ENCODE measurements at places on chromosomes 12 and 14. TPM values are rescaled to one million over a fixed set of nuclear protein-coding genes. Genes with fewer than 3 reads are reported as not detected.

DNA sequence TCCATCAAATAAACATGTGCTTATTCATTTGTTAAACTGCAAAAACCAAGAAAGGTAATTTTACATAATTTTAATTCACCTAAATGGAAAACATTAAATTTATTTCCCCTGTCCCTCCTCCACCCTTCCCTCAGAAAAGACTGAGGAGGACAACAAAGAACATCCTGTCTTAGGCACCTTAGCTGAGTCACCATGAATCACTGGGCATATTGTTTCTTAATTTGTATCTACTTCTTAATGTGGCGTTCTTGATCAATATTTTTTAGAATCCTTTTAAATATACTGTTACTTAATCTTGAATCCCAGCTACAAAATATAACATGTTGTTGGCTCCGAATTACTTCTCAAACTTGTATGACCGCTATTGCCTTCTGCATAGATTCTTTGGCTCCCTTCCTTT is 23.5 kb downstream of the SIX6 start:
- no peaks in the 10 kb centered on the region for H3K4me1 ChIP-seq
- no peak overlapping the region for H3K4me3 ChIP-seq
- no peaks in the 10 kb centered on the region for H3K27me3 ChIP-seq
- no peaks in the 10 kb centered on the region for H3K36me3 ChIP-seq

The TCTN2 gene
- total RNA-seq, result 1.4 TPM

DNA sequence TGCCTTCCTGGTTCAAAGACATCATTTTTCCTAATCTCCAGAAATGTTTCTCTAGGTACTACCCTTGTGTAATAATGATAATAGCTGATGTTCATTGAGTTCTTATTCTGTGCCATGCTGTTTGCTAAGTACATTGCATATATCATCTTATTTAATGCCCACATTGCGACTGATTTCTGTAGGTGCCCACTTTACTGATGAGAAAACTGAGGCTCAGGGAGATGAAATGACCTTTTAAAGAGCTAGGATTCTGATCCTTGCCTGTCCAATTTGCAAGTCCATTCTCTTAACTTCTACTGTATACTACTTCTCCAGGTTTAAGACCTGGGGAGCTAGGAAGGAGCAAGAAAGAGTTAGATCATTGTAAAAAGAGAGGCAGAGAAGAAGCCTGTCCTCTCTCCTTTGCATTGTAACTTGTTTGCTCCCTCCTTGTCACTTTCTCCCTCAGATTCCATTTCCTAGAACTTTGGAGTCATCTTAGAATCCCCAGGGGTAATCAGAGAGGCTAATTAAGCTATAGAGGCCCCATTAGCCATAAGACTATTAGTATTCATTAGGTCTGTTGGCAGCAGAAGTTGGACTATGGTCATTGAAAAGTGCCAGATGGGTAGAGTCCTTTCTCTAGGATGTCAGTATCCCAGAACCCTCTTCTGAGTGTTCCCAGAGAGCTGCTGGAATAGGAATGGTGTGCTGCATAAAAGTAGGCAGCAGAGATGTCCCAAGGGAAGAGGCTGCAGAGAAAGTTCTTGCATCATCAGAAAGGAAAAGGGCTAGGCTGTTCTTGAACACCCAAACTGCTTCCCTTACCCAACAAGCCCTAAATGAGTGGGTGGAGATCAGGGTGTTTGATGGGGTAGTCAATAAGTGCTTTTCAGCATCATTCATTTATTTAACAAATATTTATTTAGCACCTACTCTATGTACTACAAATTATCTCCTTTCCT is 3.1 kb downstream of the DGKA start:
- H3K27ac ChIP-seq, result no peak overlapping the region
- H3K4me1 ChIP-seq, result peaks cover 13% of the 10 kb centered on the region
- H3K4me3 ChIP-seq, result no peak overlapping the region
- peaks cover 21% of the 10 kb centered on the region for H3K27me3 ChIP-seq
- no peak for DNase-seq

The CPNE6 gene
- not detected for total RNA-seq

- peak overlapping the region; percentile 51 for H3K4me3 ChIP-seq
- no peaks in the 10 kb centered on the region for H3K36me3 ChIP-seq
- peaks cover 55% of the 10 kb centered on the region for H3K4me1 ChIP-seq
- H3K27me3 ChIP-seq, result no peaks in the 10 kb centered on the region
- H3K27ac ChIP-seq, result peak overlapping the region; percentile 94
- DNase-seq, result peak; percentile 66
Measured at GRCh38 chr14:50000380-50001150, 107.7 kb downstream of the ARF6 start.

- DNase-seq, result no peak
- no peak overlapping the region for H3K27ac ChIP-seq
- H3K36me3 ChIP-seq, result no peaks in the 10 kb centered on the region
- H3K4me3 ChIP-seq, result no peak overlapping the region
Measured at GRCh38 chr12:40622246-40622838, 69.9 kb upstream of the CNTN1 start.

The FOXG1 gene
- total RNA-seq, result 5.4 TPM

The COX8C gene
- total RNA-seq, result not detected

DNA sequence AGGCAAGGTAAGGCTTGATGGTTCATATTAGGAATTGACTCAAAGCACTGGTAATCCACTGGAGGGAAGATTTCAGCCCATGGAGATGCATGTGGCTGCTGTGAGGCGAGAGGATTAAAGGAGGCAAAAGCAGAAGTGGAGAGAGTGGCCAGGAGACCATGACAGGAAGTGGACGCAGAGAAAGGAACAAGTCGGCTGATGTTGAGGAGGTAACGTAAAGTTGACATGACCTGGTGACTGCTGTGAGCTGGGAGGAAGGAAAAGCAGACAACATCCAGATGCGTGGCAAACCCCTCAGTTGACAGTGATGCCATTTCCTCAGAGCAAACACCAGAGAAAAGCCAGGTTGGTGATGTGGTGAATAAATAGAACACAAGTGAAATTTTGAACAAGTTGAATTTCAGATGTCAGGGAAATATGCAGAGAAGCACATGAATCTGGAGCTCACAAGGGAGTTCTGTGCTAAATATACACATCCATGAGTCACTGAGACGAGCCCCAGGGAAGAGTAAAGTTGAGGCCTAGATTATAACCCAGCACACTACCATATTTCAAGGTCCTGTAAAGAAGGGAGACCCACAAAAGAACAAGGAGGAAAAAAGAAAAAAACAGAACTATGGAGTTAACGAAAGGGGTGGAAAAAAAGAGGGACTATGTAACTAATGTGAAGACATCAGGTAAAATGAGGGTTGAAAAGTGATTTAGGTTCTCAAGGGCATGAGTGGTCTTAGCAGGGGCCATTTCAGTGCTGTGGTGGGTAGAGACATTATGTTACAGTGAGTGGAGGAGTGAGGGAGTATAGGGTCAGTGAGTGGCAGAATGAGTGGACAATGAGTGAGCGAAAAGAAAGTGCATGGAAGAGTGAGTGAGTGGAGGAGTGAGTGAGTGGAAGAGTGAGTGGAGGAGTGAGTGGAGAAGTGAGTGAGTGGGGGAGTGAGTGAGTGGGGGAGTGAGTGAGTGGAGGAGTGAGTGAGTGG is 61.6 kb upstream of the GZMB start:
- H3K27me3 ChIP-seq, result no peaks in the 10 kb centered on the region
- no peaks in the 10 kb centered on the region for H3K36me3 ChIP-seq
- H3K4me3 ChIP-seq, result no peak overlapping the region
- peak overlapping the region; percentile 5 for H3K27ac ChIP-seq

The IL22 gene
- not detected for total RNA-seq

- no peak overlapping the region for H3K27ac ChIP-seq
- H3K27me3 ChIP-seq, result no peaks in the 10 kb centered on the region
- no peak overlapping the region for H3K4me3 ChIP-seq
- H3K36me3 ChIP-seq, result no peaks in the 10 kb centered on the region
Measured at GRCh38 chr14:31286456-31287293, 79.1 kb upstream of the HECTD1 start.

DNA sequence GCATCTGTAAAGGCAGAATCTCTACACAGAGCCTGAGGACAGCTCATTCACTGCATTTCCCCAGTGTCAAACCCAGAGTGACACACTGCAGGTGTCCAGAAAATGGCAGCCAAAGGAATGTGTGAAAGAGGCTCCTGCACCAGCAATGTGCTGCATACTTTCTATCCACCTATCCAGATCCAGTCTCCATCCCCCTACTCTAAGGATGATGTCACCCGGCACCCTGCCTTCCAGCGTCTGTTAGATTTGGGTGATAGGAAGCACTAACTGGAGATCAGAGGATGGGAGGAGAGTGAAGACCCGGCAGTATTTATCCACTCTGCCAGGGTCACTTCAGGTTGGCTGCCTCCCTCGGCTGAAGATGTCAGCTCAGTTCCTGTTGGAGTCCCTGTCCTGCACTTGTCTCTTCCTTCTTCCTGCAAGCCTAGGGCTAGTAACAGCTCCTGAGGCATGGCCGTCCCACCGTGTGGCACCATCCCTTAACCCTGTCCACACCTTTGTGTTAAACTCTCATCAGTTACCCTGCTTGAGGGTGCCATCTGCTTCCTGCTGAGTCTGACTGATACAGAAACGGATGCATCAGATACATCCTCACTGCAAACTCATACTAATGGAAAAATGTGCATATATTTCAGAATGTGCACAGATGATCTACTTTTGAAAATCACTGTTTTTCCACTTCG is 13.0 kb upstream of the GPR68 start:
- DNase-seq, result no peak
- peaks cover 5% of the 10 kb centered on the region for H3K27me3 ChIP-seq
- H3K4me3 ChIP-seq, result no peak overlapping the region
- H3K36me3 ChIP-seq, result no peaks in the 10 kb centered on the region
- peaks cover 4% of the 10 kb centered on the region for H3K4me1 ChIP-seq
- H3K27ac ChIP-seq, result no peak overlapping the region

DNA sequence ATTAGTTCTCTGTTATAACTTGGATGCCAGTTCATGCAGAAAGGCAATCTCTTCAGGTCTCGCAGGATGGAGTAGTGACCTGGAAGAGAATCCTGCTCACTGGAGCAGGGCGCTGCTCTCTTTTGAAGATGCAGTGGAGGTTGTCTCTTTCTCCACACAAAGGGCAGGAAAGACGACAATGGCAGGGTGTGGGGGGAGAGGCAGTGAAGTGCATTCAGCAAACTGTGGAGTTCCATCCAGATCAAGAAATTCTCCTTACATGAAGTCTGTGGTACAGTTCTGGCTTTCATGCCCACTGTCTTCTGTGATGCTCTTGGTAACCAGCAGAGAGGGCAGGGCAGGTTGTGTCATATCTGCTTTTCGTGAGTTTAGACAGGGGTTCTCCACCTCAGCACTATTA is 6.6 kb upstream of the PPP2R5C start:
- DNase-seq, result no peak
- H3K27me3 ChIP-seq, result peaks cover under 1% of the 10 kb centered on the region
- H3K36me3 ChIP-seq, result no peaks in the 10 kb centered on the region
- no peak overlapping the region for H3K27ac ChIP-seq
- no peaks in the 10 kb centered on the region for H3K4me1 ChIP-seq

DNA sequence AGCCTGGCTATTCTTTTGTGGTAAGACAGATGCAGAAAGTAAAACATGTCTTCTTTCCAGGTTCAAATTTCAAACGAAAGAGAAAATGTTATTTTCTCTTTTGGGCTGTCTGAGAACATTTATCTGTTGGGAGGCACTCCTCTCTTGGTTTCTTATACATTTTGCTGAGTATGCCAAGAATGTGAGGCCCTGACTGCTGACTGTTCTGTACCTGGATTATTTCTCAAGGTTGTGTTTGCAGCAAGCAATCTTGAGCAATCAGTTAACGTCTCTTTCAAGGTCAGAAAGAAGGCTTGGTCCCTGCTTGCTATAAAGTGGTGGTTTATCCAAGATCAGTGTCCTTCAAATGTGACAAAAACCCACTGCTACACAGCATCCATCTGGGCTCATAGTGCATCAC is 9.8 kb downstream of the SSTR1 start:
- DNase-seq, result no peak
- H3K27me3 ChIP-seq, result no peaks in the 10 kb centered on the region
- no peaks in the 10 kb centered on the region for H3K4me1 ChIP-seq
- H3K36me3 ChIP-seq, result no peaks in the 10 kb centered on the region
- no peak overlapping the region for H3K27ac ChIP-seq
- no peak overlapping the region for H3K4me3 ChIP-seq

DNA sequence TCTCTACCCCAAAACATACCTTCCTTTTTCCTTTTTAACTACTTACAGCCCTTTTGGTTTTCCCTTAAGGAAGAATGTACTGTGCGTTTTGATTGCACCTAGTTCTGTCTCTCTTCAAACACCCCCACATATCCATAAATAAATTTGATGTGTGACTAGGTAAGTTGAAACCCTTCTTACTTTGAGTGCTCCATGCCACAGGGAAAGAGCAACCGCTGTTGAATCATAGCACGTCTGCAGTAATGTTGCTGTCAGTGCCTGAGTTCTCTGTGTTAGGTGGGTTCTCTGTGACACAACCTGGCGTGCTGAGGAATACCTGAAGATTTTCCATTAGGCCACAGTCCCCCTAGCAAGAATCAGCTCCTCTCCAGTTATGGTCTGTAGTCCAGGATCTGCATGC is 102.1 kb downstream of the FIGNL2 start:
- H3K4me3 ChIP-seq, result no peak overlapping the region
- H3K36me3 ChIP-seq, result no peaks in the 10 kb centered on the region
- no peak for DNase-seq
- no peak overlapping the region for H3K27ac ChIP-seq
- no peaks in the 10 kb centered on the region for H3K4me1 ChIP-seq
- H3K27me3 ChIP-seq, result peaks cover 3% of the 10 kb centered on the region

GRCh38 chr14:35299708-35300107 is 7.5 kb downstream of the PSMA6 start:
- H3K27me3 ChIP-seq, result no peaks in the 10 kb centered on the region
- peaks cover 43% of the 10 kb centered on the region for H3K4me1 ChIP-seq
- DNase-seq, result no peak

The SMOC1 gene
- 4.2 TPM for total RNA-seq

DNA sequence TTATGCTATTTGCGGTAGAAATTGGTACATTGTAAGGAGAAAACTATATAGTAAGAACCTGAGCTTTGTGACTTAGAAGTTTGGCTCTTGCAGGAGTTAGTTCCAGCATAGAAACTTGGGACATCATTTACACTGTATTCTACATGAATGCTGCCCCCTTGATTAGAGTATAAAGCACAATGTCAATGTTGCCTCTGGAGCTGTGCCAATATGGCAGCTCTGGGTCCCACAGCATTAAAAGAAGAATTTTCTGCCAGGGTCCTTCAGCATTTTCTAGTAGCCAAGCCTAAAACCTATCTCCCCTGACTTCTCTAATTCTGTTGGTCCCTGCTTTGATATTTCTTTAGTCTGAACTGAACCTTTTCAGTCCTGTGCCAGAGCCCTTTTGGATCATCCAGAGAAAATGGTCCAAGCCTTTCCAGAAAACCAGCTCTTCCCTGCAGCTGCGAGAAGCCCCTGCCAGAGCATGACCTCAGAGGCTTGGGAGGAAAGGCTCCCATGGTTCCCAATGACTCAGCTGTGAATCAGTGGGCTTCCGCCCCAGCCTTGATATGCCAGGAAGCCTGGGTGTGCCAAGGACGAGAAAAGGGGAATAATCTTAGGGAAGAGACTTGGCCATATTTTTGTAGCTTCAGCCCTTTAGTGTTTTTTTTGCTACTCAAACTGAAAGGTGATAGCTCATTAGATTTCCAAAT is 43.2 kb downstream of the PLEKHG7 start:
- peak overlapping the region; percentile 58 for H3K27ac ChIP-seq
- DNase-seq, result peak; percentile 92
- no peaks in the 10 kb centered on the region for H3K27me3 ChIP-seq
- H3K4me1 ChIP-seq, result no peaks in the 10 kb centered on the region

GRCh38 chr12:122059203-122059960 is 19.2 kb upstream of the MLXIP start:
- H3K27ac ChIP-seq, result peak overlapping the region; percentile 31
- no peak overlapping the region for H3K4me3 ChIP-seq
- no peaks in the 10 kb centered on the region for H3K36me3 ChIP-seq
- DNase-seq, result no peak

Measured in psoas muscle (tissue), 8 donors.